ENCODE measurements at places on chromosomes 7 and 10. TPM values are rescaled to one million over a fixed set of nuclear protein-coding genes. Genes with fewer than 3 reads are reported as not detected.
A peak's percentile ranks its signal among the peaks of the same experiment; 100 is the strongest.

Gene MBL2
- not detected for polyA plus RNA-seq

Gene EFCAB10
- polyA plus RNA-seq, result 1.2 TPM

Gene FAM25G
- polyA plus RNA-seq, result not detected

Gene C7orf57
- 0.16 TPM for polyA plus RNA-seq

Gene GPR26
- polyA plus RNA-seq, result 0.03 TPM

Gene HABP2
- polyA plus RNA-seq, result not detected

Gene SYCE1
- 0.14 TPM for polyA plus RNA-seq

Gene HYAL4
- polyA plus RNA-seq, result not detected

Gene ADAMTS14
- 14.2 TPM for polyA plus RNA-seq

Gene NXPH1
- polyA plus RNA-seq, result 0.12 TPM

Gene FASTK
- 52.8 TPM for polyA plus RNA-seq

Gene CLRN3
- polyA plus RNA-seq, result not detected

Gene PTPN20
- 1.7 TPM for polyA plus RNA-seq

Gene AOAH
- 3.9 TPM for polyA plus RNA-seq

Gene ANKRD2
- 38.2 TPM for polyA plus RNA-seq

Gene ENTPD1
- polyA plus RNA-seq, result 14.8 TPM

Gene PALD1
- polyA plus RNA-seq, result 13.8 TPM

- DNase-seq, result no peak
Observed at GRCh38 chr7:129719980-129720732, 108.6 kb downstream of the NRF1 start.

DNA sequence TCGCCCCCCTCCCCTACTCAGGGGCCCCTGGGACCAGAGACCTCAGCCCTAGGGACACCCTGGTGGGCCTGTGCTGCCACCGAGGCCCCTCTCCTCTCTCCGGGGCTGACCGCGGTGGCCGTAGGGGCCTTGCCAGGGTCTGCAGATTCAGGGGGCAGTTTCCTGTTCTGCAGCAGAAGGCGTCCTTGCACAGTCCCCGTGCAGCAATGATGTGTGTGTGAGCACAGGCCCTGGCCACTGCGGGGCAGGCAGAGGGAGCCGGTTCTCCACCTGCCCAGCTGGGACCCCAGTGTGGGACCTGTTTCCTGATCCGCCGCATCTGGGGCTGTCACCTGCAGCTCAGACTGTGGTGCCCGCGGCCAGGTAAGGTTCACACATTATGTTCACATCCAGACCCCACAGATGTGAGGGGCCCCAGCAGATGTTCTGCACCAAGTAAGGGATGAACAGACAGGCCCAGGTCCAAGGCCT lies 60.7 kb upstream of the DNAJB6 start:
- DNase-seq, result no peak

- DNase-seq, result no peak
Observed at GRCh38 chr10:97157578-97158095, 28.1 kb downstream of the SLIT1 start.

DNA sequence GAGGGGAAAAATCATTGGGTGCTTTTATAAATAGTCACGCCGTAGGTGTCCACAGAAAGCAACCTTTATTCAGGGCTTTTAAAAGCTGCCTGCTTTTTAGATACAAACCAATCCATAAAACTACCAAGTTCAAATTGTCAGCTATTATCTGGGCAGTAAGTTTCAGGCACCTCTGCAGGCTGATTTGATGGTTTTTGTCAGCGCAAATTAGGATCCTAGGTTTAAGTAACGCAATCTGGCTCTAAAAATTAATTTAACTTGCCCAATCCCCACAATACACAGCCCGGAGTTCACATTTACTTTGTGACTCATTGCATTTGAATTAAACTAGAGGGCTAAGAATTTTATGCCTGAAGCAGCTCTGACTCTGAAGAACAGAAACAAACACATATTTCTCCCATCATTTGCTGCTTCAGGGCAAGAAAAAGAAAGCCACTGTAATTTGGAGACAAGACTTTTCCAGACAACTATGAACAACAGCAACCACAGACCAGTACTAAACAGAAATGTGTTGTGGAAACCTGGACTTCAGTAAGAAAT lies 43.3 kb downstream of the NRP1 start:
- no peak for DNase-seq

DNA sequence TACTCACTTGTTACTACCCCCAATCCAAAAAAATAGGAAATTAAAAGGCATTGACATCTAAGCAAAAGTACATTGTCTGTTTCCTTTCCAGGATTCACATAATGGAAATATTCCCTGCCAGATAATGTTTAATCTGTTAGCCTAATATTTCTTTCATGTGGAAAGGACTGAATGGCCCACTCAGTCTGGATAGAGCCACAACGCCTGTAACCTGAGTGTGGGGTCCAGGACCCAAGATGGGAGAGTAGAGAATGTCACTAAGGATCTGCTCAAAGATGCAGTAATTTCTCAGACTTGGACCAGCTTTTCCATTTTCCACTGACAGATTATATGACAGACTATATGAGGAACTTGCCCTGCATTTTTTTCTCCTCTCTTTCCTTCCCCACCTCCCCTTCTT lies 1088.9 kb downstream of the KCNMA1 start:
- peak; percentile 64 for DNase-seq

GRCh38 chr7:137787301-137787976 lies 59.3 kb downstream of the DGKI start:
- no peak for DNase-seq

GRCh38 chr7:113015034-113015645 lies 71.5 kb downstream of the GPR85 start:
- DNase-seq, result peak; percentile 26

GRCh38 chr7:154540596-154540995 lies 462.3 kb downstream of the PAXIP1 start:
- no peak for DNase-seq

- no peak for DNase-seq
Observed at GRCh38 chr7:30613366-30614325, 19.0 kb downstream of the GARS1 start.

DNA sequence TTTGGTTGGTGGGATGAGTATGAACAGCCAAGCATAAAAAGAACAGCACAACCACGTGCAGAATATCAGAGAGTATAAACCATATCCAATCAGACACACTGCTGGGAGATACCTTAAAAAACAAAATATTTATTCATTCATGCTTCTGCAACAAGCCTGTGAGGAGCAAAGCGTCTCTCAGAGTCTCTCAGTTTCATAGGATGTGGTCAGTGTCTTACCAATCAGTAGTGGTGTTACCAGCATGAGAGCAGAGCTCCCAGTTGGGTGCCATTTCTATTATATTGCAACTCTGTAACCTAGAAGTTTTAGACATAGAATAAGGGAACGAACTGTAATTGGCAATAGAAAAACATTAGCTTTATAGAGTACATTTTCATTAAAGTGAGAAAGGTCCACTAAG lies 445.9 kb upstream of the LRRN3 start:
- no peak for DNase-seq

- DNase-seq, result no peak
Observed at GRCh38 chr10:100508691-100509150, 10.9 kb downstream of the SEC31B start.

DNA sequence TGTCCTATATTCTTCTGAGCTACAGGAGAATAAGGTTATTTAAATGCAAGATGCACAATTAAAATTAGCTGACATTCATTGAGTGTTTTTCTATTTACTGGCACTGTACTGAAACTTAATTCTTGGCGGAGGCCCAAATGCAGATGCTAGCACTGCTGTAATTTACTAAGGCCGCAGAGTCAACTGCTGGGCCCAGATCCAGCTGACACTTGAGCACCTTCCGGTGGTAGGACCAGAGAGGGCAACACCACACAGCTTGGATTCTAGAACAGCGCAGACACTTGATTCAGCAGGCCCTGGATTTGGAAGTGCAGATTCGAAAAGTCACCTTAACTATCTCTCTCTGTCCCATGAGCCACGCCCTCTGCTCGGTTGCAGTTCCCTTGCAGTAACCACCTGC lies 228.6 kb upstream of the TMEM72 start:
- no peak for DNase-seq

GRCh38 chr7:47601119-47601880 lies 19.4 kb upstream of the TNS3 start:
- no peak for DNase-seq

DNA sequence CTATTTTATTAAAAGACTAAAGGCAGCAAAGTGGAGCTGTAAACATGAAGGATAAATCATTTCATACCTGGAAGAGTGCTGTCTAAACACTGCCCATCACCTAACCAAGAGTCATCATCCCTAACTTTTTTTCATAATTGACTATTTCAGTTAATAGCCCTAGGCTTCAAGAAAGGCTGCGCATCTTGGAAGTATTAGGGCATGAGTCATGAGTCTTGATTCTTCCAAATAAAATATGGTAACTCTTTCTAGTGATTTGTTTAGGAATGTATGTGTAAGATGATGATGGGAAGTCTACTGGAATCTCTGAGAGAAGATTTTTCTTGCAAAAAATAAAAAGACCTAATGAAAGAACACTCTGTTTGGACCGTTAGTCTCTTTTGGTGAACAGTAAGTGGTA lies 207.7 kb upstream of the AHR start:
- no peak for DNase-seq

DNA sequence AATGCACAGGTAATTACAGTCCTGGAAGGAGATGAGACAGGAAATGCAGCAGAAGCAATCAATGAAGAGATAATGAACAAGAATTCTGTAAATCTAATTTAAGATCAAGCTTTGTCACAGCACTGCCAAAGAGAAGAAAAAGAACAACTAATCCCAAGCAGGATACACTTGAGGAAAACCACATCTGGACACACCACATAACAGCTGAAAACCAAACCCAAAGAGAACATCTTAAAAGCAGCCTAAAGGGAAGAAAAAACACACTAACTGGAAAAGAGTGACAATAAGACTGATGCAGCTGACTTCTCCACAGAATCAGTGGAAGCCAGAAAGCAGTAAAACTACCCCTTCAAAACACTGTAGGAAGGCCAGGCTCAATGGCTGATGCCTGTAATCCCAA lies 10.2 kb downstream of the CYTH3 start:
- no peak for DNase-seq

GRCh38 chr10:129675027-129675769 lies 208.2 kb downstream of the MGMT start:
- DNase-seq, result no peak

- peak; percentile 67 for DNase-seq
Observed at GRCh38 chr7:158863611-158864506, 7.5 kb downstream of the DYNC2I1 start.

- DNase-seq, result peak; percentile 45
Observed at GRCh38 chr10:119305860-119306513, 98.6 kb downstream of the GRK5 start.

DNA sequence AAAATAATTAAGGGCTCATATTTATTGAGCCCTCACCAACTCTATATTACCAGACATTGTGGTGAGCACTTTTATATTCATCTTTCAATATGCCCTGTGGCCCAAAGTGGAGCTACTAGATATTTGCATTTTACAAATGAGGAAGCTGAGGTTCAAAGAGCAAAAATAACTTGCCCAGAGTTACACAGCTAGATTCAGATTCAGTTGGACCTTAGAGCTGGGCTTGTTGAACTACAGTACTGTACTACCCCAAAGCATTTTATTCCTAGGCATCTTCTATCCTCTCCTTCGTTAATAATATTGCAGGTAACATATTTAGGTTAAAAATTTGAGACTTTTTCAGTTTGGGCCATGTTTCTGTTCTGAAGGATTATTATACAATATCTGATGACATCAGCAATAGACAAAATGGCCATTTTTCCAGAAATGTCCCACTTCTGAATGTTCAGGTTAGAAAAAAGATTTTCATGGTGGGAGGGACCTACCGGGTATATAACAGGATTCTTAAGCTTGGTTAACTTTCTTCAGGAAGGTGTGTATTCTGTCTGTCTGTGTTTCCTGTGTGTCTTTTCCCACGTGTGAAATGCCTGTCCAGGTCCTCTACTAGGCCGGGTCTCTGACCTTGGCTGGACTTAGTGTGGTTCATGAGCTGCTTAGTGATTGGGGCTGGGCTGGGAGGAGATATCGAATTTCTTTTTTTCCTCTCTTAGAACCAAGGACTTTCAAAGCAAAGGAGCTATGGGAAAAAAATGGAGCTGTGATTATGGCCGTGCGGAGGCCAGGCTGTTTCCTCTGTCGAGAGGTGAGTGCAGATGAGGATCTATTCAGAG lies 13.6 kb downstream of the PRXL2A start:
- DNase-seq, result no peak

DNA sequence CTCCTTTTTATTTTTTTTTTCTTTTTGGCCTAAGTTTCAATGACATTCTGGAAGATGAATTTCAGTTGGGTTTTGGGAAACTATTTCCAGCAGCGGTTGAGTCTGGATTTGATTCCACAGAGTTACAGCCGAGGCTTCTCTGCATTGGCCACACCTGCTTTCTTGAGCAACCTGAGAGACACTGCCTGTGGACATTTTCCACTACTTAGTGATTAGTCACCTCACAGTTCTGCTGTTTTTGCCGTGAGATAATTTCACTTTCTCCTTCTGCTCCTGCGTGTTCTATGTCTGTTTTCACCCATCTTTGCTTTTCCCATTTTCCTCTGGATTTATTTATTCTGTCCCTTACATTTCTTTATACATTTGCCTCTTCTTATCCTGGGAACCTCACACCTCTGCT lies 243.0 kb downstream of the BICC1 start:
- peak; percentile 62 for DNase-seq

DNA sequence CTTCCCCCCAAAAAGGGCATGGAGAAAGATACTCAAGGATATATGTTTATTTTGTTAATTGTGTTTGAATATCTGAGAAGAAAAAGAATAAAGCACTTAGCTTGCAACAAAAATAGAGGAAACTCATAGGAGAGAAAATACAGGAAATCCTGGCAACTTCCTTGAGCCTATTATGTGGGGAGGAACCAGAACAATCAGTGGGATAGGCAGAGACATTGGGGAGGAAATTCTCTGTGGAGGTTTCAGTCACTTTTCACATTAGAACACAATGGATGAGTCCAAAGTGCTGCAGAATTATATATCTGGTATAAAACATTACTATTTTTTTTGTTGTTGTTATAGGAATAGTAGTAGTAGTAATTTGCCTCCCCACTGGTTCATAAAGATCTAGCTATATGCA lies 240.1 kb downstream of the THSD7A start:
- no peak for DNase-seq

DNA sequence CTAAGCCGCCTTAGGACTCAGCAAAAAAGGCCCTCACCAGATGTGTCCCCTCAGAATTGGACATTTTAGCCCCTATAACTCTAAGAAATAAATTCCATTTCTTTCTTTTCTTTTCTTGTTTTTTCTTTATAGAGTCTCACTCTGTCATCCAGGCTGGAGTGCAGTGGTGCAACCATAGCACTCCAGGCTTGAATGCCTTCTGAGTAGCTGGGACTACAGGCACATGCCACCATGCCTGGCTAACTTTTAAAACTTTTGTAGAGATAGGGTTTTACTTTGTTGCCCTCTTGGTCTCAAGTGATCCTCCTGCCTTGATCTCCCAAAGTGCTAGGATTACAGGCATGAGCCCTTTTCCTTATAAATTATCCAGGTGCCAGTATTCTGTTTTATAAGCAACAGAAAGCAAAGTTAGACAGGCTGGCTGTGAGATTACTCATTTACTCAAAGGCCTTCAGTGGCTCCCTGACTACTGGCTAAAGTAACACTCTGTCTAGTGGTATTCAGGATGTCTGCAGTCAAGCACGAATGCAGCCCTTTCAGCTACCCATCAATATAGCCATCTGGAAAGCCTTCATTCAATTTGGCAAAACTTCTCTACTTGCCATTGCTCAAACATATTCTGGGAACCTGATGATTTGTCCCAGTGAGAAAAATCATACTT lies 128.6 kb downstream of the ICA1 start:
- no peak for DNase-seq
